ENCODE measurements at places on chromosomes 16 and 17. TPM values are rescaled to one million over a fixed set of nuclear protein-coding genes. Genes with fewer than 3 reads are reported as not detected.

Gene CFAP97D1
- total RNA-seq = not detected

GRCh38 chr16:21219551-21219950, 8.2 kb upstream of the ZP2 start:
- DNase-seq = no peak

- no peak for DNase-seq
Observed at GRCh38 chr17:48556576-48557401, 11.9 kb upstream of the HOXB2 start.

- DNase-seq = no peak
Observed at GRCh38 chr16:80047842-80048241, 447.3 kb upstream of the MAF start.

- no peak for DNase-seq
Observed at GRCh38 chr17:66032082-66032712, 159.7 kb downstream of the CEP112 start.

- DNase-seq = peak; percentile 29
Observed at GRCh38 chr17:74309902-74310301, 16.1 kb upstream of the KIF19 start.

- peak; percentile 67 for DNase-seq
Observed at GRCh38 chr17:57357392-57357784, 101.1 kb downstream of the MSI2 start.

DNA sequence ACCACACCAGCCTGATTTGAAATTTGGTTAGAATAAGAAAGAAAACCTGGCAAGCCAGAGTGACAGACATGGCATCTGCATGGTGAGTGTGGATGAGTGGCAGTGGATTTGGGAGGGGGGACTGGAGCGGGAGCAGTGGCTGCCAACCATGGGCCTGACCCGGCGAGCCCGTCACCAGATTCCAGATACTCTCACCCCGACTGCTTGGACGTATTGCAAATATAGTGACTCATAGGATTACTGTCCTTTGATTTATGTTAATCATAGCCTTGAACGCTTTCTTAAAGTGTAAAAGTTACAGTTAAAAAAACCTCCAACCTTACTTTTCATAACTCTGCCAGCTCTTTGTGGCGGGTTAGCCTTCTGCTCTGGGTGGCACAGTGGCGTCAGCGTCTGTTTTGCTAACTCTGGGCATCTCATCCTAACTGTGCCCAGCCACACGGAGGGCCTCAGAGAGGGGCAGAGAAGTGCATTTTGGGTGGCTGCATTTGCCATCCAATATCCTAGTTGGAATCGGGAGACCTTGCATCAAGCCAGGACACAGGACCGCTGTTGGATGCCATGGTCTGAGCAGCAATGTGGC, 26.8 kb upstream of the FOXK2 start:
- DNase-seq = no peak

- DNase-seq = no peak
Observed at GRCh38 chr17:80455784-80456183, 20.6 kb downstream of the NPTX1 start.

- no peak for DNase-seq
Observed at GRCh38 chr16:71594000-71594646, 17.2 kb upstream of the TAT start.

DNA sequence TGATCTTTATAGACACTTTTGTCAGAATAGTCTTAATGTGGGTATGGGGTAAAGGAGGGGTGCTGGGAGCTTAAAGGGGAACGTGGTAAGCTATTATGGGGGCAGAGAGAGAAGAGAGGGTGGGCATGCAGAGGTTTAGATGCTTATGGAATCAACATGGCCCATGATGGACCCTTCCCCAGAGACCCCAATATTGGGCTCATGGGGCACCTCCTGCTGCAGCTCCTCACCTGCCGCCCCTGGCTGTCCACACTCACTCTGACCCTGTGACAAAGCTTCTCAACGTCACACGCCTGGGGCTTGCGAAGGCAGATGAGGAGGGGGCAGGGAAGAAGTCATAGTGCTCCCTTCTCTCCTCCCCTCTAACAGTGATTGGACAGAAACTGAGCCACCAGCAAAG, 95.3 kb downstream of the SHISA6 start:
- no peak for DNase-seq
